ENCODE measurements at places on chromosomes 2 and 18.

DNA sequence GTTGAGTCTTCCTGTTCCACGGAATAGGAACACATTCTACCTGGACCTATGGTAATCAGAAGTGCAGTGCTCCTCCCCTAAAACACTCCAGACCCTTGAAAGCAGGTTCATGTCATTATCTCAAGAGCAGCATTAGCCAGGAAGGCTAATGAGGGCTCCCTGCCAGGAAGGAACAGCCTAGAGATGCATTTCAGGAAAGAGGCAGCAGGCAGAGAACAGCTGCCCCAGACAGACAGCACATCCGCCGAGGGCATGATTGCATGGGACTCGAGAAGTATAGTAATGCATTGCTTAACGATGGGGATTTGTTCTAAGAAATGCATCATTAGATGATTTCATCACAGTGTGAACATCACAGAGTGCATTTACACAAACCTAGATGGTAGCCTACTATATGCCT, 171.5 kb downstream of the ALK start:
- DNase-seq: no peak

DNA sequence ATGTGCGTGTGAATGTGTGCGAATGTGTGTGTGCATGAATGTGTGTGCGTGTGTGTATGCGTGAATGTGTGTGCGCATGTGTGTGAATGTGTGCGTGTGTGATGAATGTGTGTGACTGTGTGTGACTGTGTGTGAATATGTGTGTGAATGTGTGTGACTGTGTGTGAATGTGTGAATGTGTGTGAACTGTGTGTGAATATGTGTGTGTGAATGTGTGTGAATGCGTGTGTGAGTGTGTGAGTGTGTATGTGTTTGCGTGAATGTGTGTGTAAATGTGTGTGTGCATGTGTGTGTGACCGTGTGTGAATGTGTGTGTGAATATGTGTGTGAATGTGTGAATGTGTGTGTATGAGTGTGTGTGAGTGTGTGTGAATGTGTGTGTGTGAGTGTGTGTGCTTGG, 1103.8 kb downstream of the TSN start:
- no peak for DNase-seq

DNA sequence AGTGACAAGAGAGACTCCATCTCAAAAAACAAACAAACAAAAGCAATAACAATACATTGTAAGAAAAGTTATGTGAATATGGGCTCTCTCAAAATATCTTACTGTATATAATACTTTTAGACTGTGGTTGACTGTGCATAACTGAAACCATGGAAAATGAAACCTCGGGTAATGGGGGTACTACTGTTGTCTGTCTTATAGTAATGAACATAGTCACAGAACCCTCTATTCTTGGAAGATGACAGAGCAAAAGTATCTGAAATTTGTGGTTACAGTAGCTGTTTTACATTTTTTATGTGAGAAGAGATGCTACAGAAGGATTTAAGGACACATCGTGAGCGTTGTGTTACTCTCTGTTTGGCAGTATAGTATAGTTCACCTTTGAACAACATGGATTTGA, 60.5 kb downstream of the MAP4K4 start:
- DNase-seq: no peak

DNA sequence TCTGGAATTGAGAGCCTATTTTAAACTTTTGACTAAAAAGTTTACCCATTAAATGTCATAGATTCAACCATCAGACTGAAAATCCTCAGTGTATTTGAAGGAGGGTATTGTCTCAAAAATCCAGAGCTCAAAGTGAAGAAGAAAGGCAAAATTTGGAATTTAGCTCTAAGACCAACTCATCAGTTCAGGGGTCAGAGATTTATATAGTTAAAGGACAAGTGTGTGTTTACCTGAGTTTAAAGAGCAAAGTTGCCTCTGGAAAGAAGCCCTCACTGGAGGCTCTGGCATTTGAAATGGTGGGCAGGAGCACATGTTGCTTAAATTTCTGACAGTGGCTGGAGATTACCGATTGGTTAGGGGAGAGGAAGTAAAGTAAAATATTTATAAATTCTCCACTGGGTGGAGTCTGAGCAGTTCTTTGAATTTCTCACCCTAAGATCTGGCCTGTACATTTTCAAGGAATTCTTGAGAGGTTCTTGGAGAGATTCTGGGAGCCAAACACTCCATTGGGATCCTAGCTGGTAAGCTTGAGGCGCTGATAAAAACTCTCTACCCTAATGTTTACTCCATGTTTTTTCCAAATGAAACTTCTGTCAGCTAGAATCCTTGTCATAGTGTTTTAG, at the start of gene KYNU:
Gene KYNU (plus strand): TSS at position 449 of the 623 bp plus-strand sequence. CDS start 7,704 bp downstream, outside the sequence.
- DNase-seq: no peak

GRCh38 chr2:74849228-74849892, 15.4 kb downstream of the HK2 start:
- no peak for DNase-seq

- DNase-seq: no peak
Measured at GRCh38 chr18:32346671-32347070, 124.0 kb downstream of the GAREM1 start.

DNA sequence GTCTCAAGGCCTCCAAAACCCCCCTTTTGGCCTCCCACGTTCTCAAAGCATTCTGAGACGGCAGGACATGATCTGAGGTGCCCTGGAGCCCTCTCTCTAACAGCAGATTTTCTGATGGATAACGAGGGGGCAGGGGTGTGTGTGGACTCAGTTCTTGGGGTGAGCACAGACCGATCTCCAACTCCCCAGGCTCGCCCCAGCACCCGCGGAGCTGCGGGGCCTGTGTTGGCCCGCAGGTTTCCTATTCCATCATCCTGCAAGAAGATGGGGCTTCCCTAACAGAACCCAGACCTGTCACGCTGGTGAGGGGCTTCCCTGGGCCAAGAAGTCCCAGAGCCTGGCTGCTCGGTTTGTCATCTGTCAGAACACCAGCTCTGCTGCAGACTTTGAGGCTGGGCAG, 196.1 kb downstream of the ANAPC1 start:
- no peak for DNase-seq

DNA sequence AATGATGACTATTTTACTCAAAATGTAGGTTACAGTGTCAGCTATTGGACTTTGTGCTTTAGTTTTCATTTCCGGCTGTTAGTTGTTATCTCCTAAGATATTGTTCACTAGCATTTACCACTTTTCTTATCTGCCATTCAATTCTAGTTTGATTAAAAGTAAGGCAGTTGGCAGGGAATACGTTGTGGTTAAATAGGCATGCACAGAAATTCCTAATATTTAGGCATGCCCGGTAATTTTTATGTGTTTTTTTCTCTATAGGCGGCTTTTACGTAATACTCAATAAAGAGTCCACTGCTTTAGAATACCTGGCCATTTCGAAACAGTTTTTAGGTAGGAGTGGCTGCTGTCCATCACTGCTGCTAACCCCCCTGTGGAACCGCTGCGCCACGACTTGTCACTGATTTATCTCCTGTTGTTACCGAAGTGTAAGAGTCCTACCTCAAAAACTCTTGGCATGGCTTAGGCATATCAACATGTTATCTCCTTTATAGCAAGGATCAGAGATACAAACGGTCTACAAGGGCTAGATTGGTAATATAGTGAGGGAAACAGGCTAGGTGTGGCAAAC, 39.5 kb downstream of the BABAM2 start:
- DNase-seq: no peak

- DNase-seq: no peak
Measured at GRCh38 chr2:122804494-122804893, 1049.0 kb downstream of the TSN start.

GRCh38 chr2:28678175-28678855, 73.3 kb upstream of the PPP1CB start:
- DNase-seq: no peak

- DNase-seq: no peak
Measured at GRCh38 chr18:38847326-38847725, 1281.7 kb upstream of the CELF4 start.

GRCh38 chr18:2617401-2617998, 38.0 kb upstream of the SMCHD1 start:
- DNase-seq: no peak

GRCh38 chr2:164134336-164134735, 398.5 kb upstream of the FIGN start:
- DNase-seq: no peak

GRCh38 chr18:22219568-22220355, 50.4 kb downstream of the GATA6 start:
- DNase-seq: no peak

- no peak for DNase-seq
Measured at GRCh38 chr2:143787674-143788073, 658.5 kb downstream of the ARHGAP15 start.

- DNase-seq: no peak
Measured at GRCh38 chr18:52435301-52435700, 95.3 kb downstream of the DCC start.

DNA sequence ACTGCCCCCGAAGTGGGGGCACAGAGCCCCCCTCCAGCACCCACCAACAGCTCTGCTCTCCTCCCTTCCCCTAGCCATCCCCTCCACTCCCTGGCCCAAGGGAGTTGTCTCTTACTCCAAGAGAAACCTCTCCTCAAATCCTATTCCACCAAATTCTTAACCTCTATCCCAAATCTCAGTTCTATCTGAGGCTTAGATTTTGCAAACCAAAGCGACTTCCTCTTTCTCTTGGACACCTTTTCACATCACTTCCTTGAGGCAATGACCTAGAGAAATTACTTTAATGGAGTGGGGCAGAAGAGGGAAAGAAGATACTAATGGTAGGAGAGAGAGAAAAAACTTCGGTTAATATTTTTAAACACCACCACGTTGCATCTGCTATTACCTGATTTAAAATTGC, 167.2 kb downstream of the SS18 start:
- no peak for DNase-seq

GRCh38 chr2:177466337-177467195, 74.0 kb downstream of the AGPS start:
- no peak for DNase-seq

DNA sequence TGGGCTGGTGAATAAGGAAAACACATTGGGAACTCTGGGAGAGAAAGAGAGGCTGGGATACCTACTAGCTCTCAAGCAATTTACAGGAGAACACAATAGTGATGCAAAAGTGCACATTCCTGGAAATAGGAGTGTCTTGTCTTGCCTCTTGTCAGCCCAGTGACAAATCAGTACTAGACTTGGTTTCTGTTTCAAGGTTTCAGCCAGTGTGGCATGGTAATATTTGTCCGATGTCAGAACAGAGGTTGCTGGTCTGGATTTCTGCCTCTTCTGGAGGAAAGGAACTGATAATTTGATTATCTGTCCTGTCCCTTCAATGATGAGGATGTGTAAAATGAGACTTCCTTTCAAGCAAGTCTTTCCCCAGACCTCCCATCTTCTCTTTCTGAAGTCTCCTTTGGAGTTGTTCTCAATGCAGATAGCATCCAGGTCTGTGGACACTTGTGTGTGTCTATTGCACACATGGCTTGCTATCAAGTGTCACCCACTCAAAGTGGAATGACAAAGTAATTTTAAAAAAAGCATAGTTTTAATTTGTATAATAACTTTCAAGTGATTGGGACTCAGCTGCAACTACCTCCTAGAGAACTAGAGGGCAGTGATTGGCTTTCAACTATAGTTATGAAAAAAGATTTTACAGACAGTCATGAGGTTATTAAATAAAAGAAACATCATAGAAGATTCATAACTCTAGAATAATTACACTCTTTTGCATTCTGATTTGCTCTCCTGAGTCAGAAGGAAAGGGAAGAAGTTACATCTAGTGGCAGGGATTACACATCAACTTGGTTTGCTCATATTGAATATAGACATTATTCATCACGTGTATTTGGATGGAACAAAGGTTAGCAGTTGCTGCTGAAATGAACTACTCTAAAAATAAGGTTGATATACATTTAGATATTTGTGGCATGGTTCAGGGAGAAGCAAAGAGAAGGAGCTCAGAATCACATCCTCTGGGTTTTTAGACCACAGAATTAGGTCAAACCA, 4.5 kb downstream of the GPR39 start:
- no peak for DNase-seq

GRCh38 chr18:58045242-58046092, 1.4 kb downstream of the NEDD4L start:
- peak; percentile 2 for DNase-seq

GRCh38 chr2:162063899-162064298, 10.1 kb downstream of the DPP4 start:
- no peak for DNase-seq

- no peak for DNase-seq
Measured at GRCh38 chr18:9038277-9038871, 64.1 kb upstream of the NDUFV2 start.

DNA sequence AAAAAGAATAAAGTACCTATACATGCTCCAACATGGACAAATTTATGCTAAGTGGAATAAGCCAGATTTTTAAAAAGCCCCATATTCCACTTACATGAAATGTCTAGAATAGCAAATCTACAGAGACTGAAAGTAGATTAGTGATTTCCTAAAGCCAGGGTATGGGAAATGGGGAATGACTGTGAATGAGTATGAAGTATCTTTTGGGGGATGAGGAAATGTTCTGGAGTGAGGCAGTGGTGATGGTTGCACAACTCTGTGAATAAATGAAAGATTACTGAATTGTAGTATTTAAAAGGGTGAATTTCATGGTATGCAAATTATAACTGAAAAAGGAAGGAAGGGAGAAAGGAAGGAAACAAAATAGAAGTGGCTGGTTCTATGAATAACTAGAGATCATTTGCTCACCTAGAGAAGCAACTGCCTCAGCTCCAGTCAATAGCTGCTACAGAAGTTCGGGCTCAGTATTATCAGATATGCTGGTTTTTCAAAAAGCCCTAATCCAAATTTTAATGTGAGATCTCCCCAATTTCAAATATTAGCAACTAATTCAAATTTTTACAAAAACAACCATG, 39.3 kb downstream of the MAP3K2 start:
- DNase-seq: no peak

DNA sequence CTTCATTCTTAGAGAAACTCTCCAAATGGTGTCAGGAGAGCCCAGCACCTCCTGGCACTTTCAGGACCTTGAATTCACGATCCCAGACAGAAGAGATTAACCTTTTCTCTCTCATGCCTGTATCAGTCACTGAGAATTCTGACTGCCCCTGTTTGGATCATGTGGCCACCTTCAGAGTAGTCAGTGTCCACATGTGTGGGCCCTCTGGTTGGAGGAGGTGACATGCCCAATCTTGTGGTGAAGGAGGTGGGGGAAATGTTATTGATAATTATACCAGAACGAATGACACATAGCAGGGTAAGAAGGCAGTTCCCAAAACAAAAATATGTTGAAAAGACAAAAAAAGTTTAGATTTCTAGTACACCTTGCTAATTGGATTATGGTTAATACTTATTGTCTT, 31.7 kb downstream of the UBXN4 start:
- no peak for DNase-seq

- DNase-seq: no peak
Measured at GRCh38 chr18:21264651-21265050, 22.6 kb downstream of the GREB1L start.

GRCh38 chr18:56475250-56475649, 163.1 kb downstream of the TXNL1 start:
- DNase-seq: no peak

GRCh38 chr2:189614585-189614984, 34.0 kb upstream of the SLC40A1 start:
- DNase-seq: no peak
